ENCODE measurements at places on chromosomes 3 and 15. TPM values are rescaled to one million over a fixed set of nuclear protein-coding genes. Genes with fewer than 3 reads are reported as not detected.

Gene DENND6A
- polyA plus RNA-seq = 8.6 TPM

Gene LYZL4
- polyA plus RNA-seq = not detected

Gene CACNA1D
- polyA plus RNA-seq = 4.3 TPM

Gene PIGZ
- polyA plus RNA-seq = 23.4 TPM

Gene CLRN1
- not detected for polyA plus RNA-seq

Gene DUOX1
- 1.3 TPM for polyA plus RNA-seq

Gene HDC
- not detected for polyA plus RNA-seq

Gene SUSD5
- not detected for polyA plus RNA-seq

Gene BCL6
- polyA plus RNA-seq = 30.6 TPM

Gene DAZL
- not detected for polyA plus RNA-seq

Gene ELL3
- polyA plus RNA-seq = 36.0 TPM

Gene KLHL40
- polyA plus RNA-seq = not detected

Gene LCMT2
- polyA plus RNA-seq = 2.4 TPM

Gene UNC13C
- 0.07 TPM for polyA plus RNA-seq

Gene ITGA11
- 0.92 TPM for polyA plus RNA-seq

Gene NANOGP8
- polyA plus RNA-seq = not detected

Gene SYNPR
- polyA plus RNA-seq = not detected

Gene WDR82
- 28.4 TPM for polyA plus RNA-seq

Gene VPS39
- polyA plus RNA-seq = 22.0 TPM

Gene ZNF385D
- 0.55 TPM for polyA plus RNA-seq

Gene NAALADL2
- polyA plus RNA-seq = 0.46 TPM

Gene ARGFX
- not detected for polyA plus RNA-seq

Gene GRIP2
- 0.23 TPM for polyA plus RNA-seq

Gene MAGI1
- 12.7 TPM for polyA plus RNA-seq

Gene EPHB3
- polyA plus RNA-seq = 1.6 TPM

Gene STAC
- not detected for polyA plus RNA-seq

Gene HRH1
- 1.8 TPM for polyA plus RNA-seq

Gene AVEN
- 10.4 TPM for polyA plus RNA-seq

Gene TGM5
- not detected for polyA plus RNA-seq

Gene CMTM8
- polyA plus RNA-seq = 4.4 TPM

Gene CCR8
- not detected for polyA plus RNA-seq

Gene ROPN1
- polyA plus RNA-seq = 1.8 TPM

Gene HHLA2
- polyA plus RNA-seq = 97.8 TPM

Gene UBAP1L
- polyA plus RNA-seq = not detected

Data from sigmoid colon (tissue), 7 donors.